Adrenal gland (tissue), 19 donors: ENCODE measurements at places on chromosomes 6 and 20.

- no peak for DNase-seq
These were observed 185.1 kb upstream of the SULF2 start for GRCh38 chr20:47970282-47970903.

DNA sequence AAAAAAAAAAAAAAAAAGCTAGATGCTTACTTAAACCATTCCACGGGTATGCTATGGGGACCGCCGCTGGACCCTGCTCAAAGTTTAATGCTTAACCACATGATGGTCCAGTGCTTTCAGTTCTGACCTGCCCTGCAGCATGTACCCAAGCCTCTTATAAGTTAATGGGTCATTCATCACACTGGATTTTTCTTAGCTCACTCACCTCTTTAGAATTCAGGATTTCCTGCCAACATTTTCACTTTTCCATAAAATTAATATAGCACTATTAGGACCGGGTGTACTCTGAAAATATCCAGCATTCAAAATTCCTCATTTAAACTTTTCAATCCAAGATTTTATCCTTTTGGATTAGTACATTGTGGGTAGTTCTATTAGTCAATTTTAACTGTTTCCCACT lies 140.8 kb downstream of the ALDH8A1 start:
- DNase-seq, result no peak

- DNase-seq, result no peak
These were observed 731 bp downstream of the MAK start for GRCh38 chr6:10837622-10837994.

DNA sequence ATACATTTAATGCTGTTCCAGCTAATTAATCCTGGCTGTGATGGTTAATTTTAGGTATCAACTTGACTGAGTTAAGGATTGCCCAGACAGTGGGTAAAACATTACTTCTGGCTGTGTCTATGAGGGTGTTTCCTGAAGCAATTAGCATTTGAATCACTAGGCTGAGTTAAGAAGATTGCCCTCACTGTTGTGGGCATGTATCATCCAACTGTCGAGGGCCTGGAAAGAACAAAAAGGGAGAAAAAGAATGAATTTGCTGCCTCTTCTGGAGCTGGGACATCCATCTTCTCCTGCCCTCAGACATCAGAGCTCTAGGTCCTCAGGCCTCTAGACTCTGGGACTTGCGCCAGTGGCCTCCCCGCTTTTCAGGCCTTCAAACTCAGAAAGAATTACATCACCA lies 34.3 kb downstream of the SDHAF4 start:
- no peak for DNase-seq

- DNase-seq, result no peak
These were observed 59.5 kb downstream of the ID4 start for GRCh38 chr6:19896693-19897010.

DNA sequence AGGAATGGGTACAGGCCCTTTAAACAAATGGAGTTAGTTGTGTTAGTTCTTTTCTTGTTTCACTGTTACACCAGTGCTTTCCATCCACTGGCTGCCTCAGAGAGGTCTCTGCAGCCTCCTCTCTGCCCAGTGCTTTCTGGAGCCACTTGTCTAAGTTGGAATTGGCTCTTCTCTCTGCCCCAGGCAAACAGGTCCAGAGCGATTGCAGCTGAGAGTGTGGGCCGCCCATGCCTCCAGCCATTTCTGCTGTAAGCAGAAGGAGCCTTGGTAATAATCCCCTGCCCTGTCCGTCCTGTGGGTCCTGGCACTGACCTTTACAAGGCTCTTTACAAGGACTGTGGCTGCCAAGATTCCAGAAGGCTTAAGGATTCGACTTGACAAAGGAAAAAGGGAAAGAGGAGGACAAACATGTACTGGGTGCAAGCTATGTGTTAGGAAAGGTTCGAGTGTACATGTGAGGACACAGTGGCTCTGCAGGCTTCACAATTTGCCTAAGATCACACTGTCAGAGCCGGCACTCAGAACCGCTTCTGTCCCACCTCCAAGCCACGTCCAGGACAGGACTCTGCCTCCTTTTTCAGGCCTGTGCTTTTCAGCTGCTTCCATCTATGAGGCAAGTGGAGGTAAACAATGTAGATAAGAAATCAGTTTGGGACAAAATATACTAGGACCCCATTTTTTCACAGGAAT lies 88.5 kb downstream of the POPDC3 start:
- DNase-seq, result no peak

GRCh38 chr20:43748274-43748673 lies 21.5 kb upstream of the GTSF1L start:
- DNase-seq, result no peak

GRCh38 chr6:43791745-43792422 lies 21.9 kb downstream of the VEGFA start:
- DNase-seq, result no peak

- DNase-seq, result peak; percentile 41
These were observed 219.8 kb downstream of the ERMARD start for GRCh38 chr6:169971081-169971861.

DNA sequence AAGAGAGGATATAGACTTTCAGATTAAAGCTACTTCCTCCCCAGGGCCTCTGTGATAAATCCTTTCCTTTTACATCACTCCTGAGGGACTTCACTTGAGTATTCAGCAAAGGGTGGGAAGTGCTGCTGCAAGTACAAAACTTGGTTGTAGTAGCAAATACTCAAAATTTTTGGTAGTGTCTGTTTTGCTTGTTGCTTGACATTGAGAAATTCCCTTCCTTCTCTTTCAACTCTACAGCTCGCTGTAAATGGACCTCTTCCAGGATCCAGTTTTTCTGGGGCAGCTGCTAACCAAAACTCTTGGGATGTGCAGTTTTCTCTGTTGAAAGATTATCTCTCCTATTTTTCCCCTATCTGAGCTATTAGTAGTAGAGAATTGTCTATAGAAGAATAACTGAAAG lies 472.0 kb downstream of the CD109 start:
- no peak for DNase-seq

- DNase-seq, result no peak
These were observed 17.0 kb upstream of the DDO start for GRCh38 chr6:110432285-110432900.

DNA sequence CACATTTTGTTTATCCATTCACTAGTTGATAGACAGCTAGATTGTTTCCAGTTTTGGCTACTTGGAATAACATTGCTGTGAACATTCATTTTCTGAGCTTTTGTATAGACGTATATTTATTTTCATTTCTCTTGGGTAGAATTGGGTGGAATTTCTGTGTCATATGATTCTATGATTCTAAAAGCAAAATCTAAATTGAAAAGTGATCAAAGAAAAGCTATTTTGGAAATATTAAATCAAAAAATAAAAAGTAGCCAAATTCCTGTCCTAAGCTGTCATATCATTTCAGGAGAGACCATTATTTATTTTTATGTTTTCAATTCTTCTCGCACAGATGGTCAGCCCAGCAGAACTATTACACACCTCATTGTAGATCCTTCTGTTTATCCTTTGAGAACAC lies 229.2 kb downstream of the COL12A1 start:
- no peak for DNase-seq

- DNase-seq, result no peak
These were observed 5.6 kb downstream of the TRAM2 start for GRCh38 chr6:52571099-52571755.

DNA sequence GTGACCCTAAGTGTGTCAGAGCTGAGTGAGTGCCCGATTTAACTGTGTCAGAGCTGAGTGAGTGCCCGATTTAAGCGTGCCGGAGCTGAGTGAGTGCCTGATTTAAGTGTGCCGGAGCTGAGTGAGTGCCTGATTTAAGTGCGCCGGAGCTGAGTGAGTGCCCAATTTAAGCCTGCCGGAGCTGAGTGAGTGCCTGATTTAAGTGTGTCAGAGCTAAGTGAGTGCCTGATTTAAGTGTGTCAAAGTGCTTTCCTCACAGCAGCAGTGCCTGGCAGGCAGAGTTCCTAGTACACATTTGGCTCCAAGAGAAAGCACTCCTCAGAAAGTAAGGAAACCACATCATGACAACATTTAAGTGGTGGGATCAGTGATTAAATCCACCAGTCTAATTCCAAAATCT lies 13.2 kb downstream of the SERAC1 start:
- no peak for DNase-seq

- DNase-seq, result no peak
These were observed 74.8 kb downstream of the TULP4 start for GRCh38 chr6:158387036-158387435.

DNA sequence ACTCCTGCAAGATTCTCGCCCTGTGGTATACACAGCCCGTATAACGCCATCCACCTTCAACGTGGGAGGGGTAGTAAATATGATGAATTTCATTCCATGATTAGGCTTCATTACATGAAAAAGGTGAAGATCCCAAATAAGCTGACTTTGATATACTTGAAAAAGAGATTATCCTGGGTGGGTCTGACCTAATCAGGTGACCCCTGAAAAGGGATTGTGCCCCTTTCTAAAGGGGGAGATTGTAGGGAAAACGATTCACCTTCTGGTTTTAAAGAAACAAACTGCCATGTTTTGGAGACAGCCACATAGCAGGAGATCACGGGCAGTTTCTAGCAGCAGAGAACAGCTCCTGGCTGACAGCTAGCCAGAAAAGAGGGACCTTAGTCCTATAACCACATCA lies 155.1 kb upstream of the SMLR1 start:
- no peak for DNase-seq

- no peak for DNase-seq
These were observed 82.0 kb downstream of the JPH2 start for GRCh38 chr20:44104798-44105517.

DNA sequence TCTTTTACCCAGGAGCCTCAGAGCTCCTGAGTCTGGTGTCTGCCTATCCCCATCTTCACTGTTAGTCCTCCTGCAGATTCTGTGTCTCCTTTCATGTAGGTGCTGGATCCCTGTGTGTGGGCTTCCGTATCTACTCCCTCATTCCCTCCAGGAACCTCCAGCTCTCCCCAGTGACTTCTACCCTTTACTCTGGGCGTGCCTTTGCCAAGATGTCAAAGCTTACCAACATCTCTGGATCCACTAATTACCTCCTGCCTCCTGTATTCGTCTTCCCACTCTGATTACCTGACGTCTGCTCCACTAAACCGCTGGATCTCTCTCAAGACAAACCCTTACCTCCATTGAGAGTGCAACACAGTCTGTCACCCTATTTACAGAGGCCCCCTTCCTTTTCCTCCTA lies 2.2 kb upstream of the C6orf136 start:
- DNase-seq, result no peak

- DNase-seq, result no peak
These were observed 36.0 kb downstream of the YTHDF1 start for GRCh38 chr20:63179687-63180568.

GRCh38 chr6:138685257-138685656 lies 88.3 kb upstream of the CCDC28A start:
- no peak for DNase-seq

DNA sequence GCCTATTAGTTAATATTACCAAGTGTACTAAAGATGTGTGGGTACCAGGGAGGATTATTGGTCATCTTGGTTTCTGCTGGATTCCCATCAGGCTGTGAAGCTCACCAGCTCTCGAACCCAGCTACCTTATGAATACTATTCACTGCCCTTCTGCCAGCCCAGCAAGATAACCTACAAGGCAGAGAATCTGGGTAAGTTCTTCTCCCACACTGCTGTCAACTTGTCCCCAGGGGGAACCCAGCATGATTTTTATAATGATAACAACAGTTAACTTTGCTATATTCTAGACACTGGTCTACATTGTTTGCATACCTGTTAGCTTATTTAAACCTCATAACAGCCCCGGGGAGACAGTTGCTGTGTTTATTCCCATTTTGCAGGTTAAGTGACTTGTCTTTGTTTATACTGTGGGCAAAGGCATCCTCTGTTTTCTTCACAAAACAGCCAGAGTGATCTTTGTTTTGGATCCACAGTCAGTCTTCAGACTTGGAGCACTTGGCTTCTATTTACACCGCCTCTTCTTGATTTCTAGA lies 26.5 kb downstream of the TM9SF4 start:
- DNase-seq, result no peak

DNA sequence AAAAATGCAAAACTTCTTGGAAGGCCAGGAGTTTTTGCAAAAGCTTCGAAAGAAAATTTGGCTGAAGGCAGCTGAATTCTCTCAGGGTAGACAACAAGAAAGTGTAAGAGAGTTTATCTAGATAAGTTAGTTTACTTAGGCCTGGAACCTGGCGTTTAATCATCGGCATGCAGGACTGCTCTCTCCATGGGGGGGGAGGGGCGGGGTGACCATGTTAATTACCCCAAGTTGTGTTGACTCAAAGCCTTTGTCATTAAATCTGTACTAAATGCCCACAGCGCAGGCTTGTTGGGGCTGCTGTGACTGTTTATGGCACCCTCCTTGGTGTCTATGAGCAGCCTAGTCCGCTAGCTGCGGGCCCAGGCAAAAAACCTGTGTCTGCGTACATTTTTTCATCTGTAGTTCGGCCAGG lies 20.1 kb upstream of the ZNF451 start:
- DNase-seq, result no peak

DNA sequence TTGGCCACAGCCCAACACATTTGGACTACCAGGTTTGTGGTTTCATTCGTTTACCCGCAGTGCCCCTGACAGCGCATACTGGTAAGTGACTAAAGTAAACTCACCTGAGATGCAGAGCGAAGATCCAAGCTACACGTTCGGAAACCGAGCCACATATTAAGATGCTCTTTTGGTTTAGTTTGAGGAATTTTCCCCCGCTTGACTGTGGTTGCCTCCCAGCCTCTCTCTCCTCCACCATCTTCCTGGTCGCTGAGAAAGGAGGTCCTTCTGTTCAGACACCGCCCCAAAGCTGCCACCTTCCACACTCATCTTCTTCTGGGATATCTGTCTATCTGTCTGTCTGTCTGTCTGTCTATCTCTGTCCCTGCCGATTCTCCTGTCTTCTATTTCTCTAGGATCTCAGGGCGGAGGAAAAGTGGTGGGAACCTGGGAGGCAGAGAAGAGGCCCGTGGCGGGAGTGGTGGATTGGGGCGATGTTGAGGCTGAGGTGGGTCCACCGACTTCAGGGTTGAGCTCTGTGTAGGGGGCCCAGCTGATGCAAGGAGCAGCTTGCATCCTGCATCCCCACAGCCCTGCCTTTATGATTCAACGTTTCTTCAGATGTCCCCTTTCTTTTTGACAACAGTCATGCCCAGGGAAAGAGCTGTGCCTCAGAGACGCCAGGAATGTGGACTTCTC lies 196.9 kb upstream of the ZNF184 start:
- no peak for DNase-seq

DNA sequence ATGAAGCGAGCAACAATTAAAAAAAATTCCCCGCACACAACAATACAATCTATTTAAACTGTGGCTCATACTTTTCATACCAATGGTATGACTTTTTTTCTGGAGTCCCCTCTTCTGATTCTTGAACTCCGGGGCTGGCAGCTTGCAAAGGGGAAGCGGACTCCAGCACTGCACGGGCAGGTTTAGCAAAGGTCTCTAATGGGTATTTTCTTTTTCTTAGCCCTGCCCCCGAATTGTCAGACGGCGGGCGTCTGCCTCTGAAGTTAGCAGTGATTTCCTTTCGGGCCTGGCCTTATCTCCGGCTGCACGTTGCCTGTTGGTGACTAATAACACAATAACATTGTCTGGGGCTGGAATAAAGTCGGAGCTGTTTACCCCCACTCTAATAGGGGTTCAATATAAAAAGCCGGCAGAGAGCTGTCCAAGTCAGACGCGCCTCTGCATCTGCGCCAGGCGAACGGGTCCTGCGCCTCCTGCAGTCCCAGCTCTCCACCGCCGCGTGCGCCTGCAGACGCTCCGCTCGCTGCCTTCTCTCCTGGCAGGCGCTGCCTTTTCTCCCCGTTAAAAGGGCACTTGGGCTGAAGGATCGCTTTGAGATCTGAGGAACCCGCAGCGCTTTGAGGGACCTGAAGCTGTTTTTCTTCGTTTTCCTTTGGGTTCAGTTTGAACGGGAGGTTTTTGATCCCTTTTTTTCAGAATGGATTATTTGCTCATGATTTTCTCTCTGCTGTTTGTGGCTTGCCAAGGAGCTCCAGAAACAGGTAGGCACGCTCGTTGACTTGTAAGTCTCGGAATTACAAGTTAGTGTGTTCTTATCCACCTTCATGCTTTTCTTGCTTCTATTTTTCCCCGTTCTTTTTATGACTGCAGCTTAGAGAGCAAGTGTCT lies at the start of gene EDN1:
EDN1 (plus strand) TSS at position 429 of the 888 bp plus-strand sequence; CDS start at position 698, 269 bp downstream.
- DNase-seq, result peak; percentile 81
